ENCODE measurements at places on chromosomes 7 and 10. TPM values are rescaled to one million over a fixed set of nuclear protein-coding genes. Genes with fewer than 3 reads are reported as not detected.

Gene LRRC4
- 1.4 TPM for total RNA-seq

Gene GOLGA7B
- 0.21 TPM for total RNA-seq

Gene CFAP43
- total RNA-seq: under 0.01 TPM

Gene SNCG
- 9.9 TPM for total RNA-seq

Gene KMT2C
- total RNA-seq: 62.9 TPM

Gene LIPN
- 5.8 TPM for total RNA-seq

Gene PON1
- not detected for total RNA-seq

Gene ACTL6B
- not detected for total RNA-seq

Gene HOXA1
- total RNA-seq: 0.07 TPM

Gene NYAP1
- 0.64 TPM for total RNA-seq

Gene CACNB2
- total RNA-seq: not detected

Gene NKX2-3
- not detected for total RNA-seq

Gene TMEM178B
- 0.07 TPM for total RNA-seq

Gene KIF11
- total RNA-seq: 1.4 TPM

Gene SSC4D
- 1.0 TPM for total RNA-seq

Gene TRIM50
- not detected for total RNA-seq

Gene EMX2
- total RNA-seq: not detected

Gene OPALIN
- not detected for total RNA-seq

Gene SFRP4
- total RNA-seq: not detected

Gene TEX36
- not detected for total RNA-seq

Measured in nasal cavity respiratory epithelium epithelial cell of viscerocranial mucosa (primary cell).